ENCODE measurements at places on chromosomes 13 and 19. TPM values are rescaled to one million over a fixed set of nuclear protein-coding genes. Genes with fewer than 3 reads are reported as not detected.

Gene ZNF534
- not detected for polyA plus RNA-seq

Gene CYP4F12
- 29.9 TPM for polyA plus RNA-seq

Gene ADPRHL1
- polyA plus RNA-seq = 0.34 TPM

Gene FAM216B
- polyA plus RNA-seq = not detected

Gene ZNF415
- polyA plus RNA-seq = 0.17 TPM

Gene USHBP1
- polyA plus RNA-seq = 1.5 TPM

Gene TMC4
- polyA plus RNA-seq = 0.13 TPM

Gene LILRB5
- polyA plus RNA-seq = not detected

Gene KLK7
- polyA plus RNA-seq = not detected

Gene BRSK1
- polyA plus RNA-seq = 1.2 TPM

Gene ZNF112
- 2.1 TPM for polyA plus RNA-seq

Gene KIR3DL1
- polyA plus RNA-seq = not detected

Gene ZNF284
- 1.2 TPM for polyA plus RNA-seq

Gene SULT2A1
- polyA plus RNA-seq = 137 TPM
